AG08395 (cell line): ENCODE measurements at places on chromosomes 2 and 18.

DNA sequence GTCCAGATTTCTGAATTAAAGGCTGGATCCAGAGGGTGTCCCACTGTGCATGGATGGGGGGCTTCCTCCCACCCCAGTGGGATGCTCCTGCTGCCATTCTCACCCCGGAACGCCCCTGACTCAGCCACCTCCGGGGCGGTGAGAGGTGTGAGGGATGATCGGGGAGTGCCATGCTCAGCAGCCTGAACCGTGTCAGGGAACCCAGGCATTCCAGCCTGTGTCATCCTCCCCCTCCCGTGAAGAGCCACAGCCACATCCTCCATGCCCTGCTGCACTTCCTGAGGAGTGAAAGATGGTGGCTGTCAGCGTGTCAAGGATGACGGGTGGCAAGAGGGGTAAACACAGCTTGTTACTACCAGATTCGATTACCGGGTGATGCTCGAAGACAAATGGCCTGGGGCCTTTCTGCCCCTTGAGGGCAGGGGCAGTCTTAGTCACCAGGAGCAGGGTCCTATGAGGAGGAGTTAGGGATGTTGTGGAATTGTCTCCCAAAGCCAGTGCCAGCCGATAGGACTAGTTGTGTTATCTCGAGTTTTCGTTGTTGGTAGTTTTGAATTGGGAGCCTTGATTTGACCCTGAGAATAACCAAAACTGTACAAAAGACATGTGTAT is 80.8 kb downstream of the TCF7L1 start:
- DNase-seq, result no peak

DNA sequence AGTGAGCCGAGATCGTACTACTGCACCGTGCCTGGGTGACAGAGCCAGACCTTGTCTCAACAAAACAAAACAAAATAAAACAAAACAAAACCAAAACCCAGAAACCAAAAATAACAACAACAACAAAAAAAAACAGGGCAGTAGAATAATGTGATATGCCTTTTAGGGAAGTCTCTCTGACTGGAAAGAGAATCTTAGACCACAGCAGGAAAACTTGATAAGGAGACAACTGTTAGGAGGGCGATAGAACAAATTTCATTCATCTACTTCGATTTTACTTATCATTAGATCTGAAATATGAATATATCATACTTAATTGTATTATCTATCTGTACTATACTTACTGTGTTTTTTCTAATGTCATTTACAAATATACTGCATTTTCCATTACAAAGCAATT is 109.0 kb upstream of the CNTNAP5 start:
- no peak for DNase-seq

DNA sequence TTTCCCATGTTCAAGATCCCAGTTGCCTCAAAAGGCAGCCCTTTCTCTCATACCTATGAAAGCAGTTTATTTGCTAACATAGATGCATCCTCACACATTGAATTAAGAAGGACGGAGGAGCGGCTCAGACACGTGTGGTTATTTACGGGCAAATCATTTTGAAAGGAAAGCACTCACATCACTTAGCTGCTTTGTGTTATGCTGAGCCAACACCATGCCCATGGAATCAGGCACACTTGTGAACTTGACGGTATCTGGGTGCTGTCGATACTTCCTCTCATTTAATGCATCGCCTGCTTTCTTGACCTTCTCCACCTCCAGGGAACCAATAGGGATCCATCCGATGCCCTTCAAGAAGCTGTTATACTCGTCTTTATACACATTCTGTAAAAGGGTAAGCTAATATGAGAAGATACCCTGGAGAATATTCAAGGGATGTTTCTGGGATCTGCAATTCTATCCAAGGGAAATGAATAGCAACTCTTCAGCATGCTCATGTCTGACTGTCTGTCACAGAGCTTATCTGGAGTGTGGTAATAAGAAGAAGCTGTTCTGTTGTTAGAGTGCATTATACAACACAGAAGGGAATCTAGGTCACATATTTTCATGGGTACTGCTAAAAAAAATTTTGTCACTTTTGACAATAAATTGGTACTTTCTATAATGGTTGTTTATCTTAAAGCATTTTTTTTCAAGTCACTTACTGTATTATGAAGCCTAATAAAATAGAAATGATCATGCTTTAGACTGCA is 63.3 kb downstream of the NEB start:
- DNase-seq, result no peak

- peak; percentile 82 for DNase-seq
These were observed 366.9 kb upstream of the SLC14A2 start for GRCh38 chr18:45248240-45248903.

- peak; percentile 42 for DNase-seq
These were observed 3.7 kb downstream of the FBXO48 start for GRCh38 chr2:68463287-68463877.

GRCh38 chr2:171788316-171788993 is 101.2 kb downstream of the DYNC1I2 start:
- DNase-seq, result no peak

DNA sequence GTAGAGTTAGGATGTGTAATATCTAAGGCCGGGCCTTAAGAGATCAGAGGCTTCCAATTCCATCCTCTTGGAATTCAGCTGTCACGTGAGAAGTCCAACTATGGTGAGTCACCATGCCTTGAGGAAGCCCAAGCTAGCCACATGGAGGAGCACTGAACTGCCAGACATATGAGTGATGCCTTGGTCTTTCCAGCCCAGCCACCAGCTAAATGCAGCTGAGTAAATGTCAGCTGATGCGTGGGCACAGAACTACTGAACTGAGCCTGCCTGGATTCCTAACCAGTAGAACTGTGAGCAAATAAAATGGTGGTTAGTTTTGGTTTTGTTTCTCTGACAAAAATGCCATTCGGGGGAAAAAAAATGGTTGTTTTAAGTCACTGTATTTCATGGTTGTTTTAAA is 153.7 kb upstream of the SERTAD2 start:
- peak; percentile 94 for DNase-seq

GRCh38 chr2:189347540-189347939 is 93.7 kb upstream of the WDR75 start:
- peak; percentile 86 for DNase-seq

- no peak for DNase-seq
These were observed 133.8 kb upstream of the KCNH7 start for GRCh38 chr2:162972383-162972782.

DNA sequence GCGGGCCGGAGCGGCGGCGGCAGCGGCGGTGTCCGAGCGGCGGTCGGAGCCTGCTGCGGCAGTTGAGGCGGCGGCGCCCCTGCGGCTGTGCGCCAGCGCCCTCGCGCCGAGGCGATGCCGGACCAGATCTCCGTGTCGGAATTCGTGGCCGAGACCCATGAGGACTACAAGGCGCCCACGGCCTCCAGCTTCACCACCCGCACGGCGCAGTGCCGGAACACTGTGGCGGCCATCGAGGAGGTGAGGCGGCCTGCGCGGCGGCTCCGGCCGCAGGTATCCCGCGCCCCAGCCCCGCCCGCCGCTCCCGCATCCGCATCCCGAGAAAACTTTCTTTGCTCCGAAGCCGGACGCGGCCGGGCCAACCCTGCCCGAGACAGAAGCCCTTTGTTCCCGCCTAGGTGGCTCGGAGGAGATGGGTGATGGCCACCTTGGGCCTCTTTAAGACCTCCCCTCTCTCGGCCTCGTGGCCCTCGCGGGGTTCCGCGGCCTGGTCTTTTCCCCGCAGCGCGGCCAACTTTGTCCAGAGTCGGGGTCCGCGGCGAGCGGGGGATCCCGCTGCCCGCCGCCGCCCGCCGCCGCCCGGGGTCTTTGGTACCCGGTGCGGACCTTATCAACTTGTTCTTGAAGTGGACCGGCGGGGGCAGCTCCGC is 504 bp downstream of the ASAP2 start:
- DNase-seq, result no peak
